ENCODE measurements at places on chromosomes 11 and 22. TPM values are rescaled to one million over a fixed set of nuclear protein-coding genes. Genes with fewer than 3 reads are reported as not detected.

DNA sequence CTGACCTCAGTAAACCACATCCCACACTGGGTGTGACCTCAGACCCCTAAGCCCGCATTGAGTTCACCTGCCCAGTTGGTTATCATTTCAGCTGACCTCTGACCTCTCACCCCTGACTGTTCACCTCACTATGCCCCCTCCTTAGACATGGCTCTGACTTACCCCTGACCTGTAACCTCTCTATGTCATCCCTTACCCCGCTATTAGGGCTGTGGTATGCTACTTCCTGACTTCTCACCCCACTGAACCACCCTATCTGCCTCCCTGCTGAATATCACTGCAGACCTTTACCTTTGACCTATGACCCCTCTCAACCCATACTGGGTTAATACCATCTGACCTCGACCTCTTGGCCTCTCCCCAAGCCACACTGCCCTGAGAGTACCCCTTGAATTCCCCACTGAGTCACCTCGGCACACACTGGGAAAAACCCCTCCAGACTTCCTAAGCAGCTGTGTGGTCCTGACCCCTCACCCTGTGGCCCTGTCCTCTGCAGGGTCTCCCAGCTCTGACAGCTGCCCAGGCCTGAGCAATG is 8.3 kb downstream of the PLCB3 start:
- peaks cover 8% of the 10 kb centered on the region for H3K4me1 ChIP-seq
- peaks cover 4% of the 10 kb centered on the region for H3K27me3 ChIP-seq
- peak overlapping the region; percentile 42 for H3K27ac ChIP-seq
- H3K4me3 ChIP-seq = no peak overlapping the region
- no peak for DNase-seq
- peaks cover 33% of the 10 kb centered on the region for H3K36me3 ChIP-seq

DNA sequence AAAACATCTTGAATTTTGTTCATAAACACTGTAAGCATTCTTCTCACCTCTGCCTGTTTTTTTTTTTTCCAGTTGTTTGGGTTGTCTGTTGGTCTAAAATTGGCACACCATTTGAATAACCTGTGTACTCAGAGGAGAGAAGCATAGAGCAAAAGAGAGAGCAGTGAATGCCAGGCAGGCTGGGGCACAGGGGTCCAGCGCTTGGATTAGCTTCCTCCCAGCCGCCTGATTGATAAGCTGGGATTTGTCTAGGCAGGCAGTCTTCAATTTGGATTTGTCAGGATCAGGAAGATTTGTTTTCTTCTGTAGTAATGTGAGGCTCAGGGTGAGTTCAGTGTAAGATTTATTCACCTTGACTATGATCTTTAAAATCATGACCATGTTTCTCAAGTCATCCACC is 59.0 kb downstream of the ARL14EP start:
- H3K4me1 ChIP-seq = no peaks in the 10 kb centered on the region
- peaks cover 1% of the 10 kb centered on the region for H3K27me3 ChIP-seq
- H3K4me3 ChIP-seq = no peak overlapping the region
- no peaks in the 10 kb centered on the region for H3K36me3 ChIP-seq

DNA sequence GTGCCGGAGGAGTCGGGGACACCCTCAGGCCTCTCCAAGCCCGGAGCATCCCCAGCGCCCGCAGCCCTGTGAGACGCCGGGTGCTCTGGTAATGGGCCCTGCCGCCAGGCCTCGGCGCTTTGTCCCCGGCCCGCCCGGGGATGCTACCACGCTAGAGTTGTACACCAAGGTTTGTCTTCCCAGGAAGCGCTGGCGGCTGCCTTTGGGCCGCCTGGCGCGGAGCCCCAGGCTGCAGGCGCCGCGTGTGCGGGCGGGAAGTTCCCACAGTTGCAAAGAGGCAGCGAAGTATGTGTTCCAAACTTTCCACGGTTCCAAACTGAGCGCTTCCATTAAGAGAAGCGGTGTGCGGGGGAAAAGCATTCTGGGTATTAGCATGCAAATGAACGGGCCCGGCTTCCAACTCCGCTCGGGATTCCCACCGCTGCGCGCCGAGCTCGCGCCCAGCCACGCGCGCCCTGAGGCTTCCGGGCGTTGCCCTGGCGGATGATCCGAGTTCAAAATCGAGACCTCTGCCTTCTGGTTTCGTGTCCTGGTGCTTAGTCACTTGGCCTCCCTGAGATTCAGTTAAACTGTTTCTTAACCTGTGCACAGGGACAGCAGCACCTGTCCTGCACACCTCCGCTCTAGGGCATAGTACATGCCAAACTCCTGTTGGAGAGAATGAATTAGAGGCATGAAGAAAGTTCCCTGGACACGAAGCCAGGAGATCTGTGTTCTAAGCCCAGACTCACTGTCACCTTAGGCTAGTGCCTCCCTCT is 1.3 kb upstream of the PATZ1 start:
- DNase-seq = peak; percentile 44
- peaks cover 26% of the 10 kb centered on the region for H3K4me1 ChIP-seq
- H3K27ac ChIP-seq = peak overlapping the region; percentile 82
- no peaks in the 10 kb centered on the region for H3K27me3 ChIP-seq
- peak overlapping the region; percentile 80 for H3K4me3 ChIP-seq

- peaks cover 3% of the 10 kb centered on the region for H3K27me3 ChIP-seq
- no peak overlapping the region for H3K27ac ChIP-seq
- no peak for DNase-seq
Measured at GRCh38 chr11:31366795-31367194, 2.7 kb downstream of the DCDC1 start.

GRCh38 chr11:89416961-89417360 is 74.2 kb downstream of the NOX4 start:
- H3K4me3 ChIP-seq = no peak overlapping the region
- peaks cover under 1% of the 10 kb centered on the region for H3K36me3 ChIP-seq
- no peaks in the 10 kb centered on the region for H3K4me1 ChIP-seq
- DNase-seq = no peak
- H3K27ac ChIP-seq = no peak overlapping the region

DNA sequence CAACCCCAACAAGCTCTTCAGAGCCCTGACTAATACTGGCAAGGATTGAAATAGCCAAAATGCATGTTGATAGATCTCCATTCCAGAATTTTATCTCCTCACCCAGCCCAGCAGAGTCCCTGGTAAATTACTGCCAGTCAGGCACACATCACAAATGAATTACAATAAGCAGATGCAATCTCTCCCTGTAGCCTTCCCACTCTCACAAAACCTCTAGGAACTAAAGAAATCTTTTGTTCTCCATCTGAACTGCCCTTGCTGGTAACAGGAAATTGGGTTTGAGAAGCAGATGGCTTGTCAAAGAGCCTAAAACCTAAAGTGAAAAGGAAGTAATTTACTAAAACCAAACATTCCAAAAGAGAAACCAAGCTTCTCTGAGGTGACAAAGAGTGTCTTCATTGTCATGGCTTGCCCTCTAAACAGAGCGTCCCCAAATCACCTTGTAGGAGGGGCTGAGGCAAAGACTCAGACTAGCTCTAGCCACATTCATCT is 59.5 kb downstream of the FAM168A start:
- no peak for DNase-seq
- H3K27ac ChIP-seq = 0 out of 2 replicates have a peak overlapping the region, but pooled peaks have one; percentile 9
- no peak overlapping the region for H3K4me3 ChIP-seq
- no peaks in the 10 kb centered on the region for H3K27me3 ChIP-seq

GRCh38 chr11:27171376-27171958 is 130.9 kb downstream of the BBOX1 start:
- peak; percentile 17 for DNase-seq

GRCh38 chr11:75768909-75769771 is 562 bp downstream of the DGAT2 start:
- H3K27me3 ChIP-seq = peaks cover 48% of the 10 kb centered on the region
- H3K36me3 ChIP-seq = no peaks in the 10 kb centered on the region
- no peak overlapping the region for H3K4me3 ChIP-seq
- H3K27ac ChIP-seq = no peak overlapping the region
- peaks cover 20% of the 10 kb centered on the region for H3K4me1 ChIP-seq

GRCh38 chr11:76248210-76248609 is 41.9 kb upstream of the WNT11 start:
- DNase-seq = no peak
- no peak overlapping the region for H3K27ac ChIP-seq
- no peaks in the 10 kb centered on the region for H3K36me3 ChIP-seq
- no peaks in the 10 kb centered on the region for H3K4me1 ChIP-seq
- H3K4me3 ChIP-seq = no peak overlapping the region

GRCh38 chr11:1732418-1733008 is 17.9 kb downstream of the IFITM10 start:
- H3K36me3 ChIP-seq = peaks cover 23% of the 10 kb centered on the region
- no peak for DNase-seq
- no peak overlapping the region for H3K27ac ChIP-seq
- H3K4me1 ChIP-seq = no peaks in the 10 kb centered on the region
- H3K27me3 ChIP-seq = peaks cover 34% of the 10 kb centered on the region

DNA sequence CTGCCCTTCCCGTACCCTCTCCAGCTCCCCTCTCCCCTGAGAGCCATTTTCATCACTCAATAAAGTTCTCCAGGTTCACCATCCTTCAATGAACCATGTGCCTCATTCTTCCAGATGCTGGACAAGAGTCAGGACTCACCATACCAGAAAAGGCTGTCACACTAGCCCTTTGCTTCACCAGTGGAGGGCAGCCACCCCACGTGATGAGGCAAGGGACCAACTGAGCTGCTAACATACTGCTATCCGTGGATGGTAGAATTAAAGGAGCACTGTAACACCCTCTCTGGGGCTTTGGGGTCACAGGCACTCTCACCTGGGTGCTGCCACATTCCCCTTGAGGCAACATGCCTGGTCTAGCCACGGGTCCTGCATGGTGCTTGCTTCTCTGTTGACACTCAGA is 13.1 kb upstream of the OR5I1 start:
- H3K4me1 ChIP-seq = no peaks in the 10 kb centered on the region
- H3K27me3 ChIP-seq = no peaks in the 10 kb centered on the region
- H3K36me3 ChIP-seq = no peaks in the 10 kb centered on the region
- H3K27ac ChIP-seq = no peak overlapping the region
- no peak overlapping the region for H3K4me3 ChIP-seq
- DNase-seq = no peak

- no peak overlapping the region for H3K27ac ChIP-seq
- H3K27me3 ChIP-seq = peaks cover 12% of the 10 kb centered on the region
- H3K4me1 ChIP-seq = no peaks in the 10 kb centered on the region
- no peak for DNase-seq
- no peaks in the 10 kb centered on the region for H3K36me3 ChIP-seq
Measured at GRCh38 chr22:23023294-23023693, 47.0 kb upstream of the GNAZ start.

DNA sequence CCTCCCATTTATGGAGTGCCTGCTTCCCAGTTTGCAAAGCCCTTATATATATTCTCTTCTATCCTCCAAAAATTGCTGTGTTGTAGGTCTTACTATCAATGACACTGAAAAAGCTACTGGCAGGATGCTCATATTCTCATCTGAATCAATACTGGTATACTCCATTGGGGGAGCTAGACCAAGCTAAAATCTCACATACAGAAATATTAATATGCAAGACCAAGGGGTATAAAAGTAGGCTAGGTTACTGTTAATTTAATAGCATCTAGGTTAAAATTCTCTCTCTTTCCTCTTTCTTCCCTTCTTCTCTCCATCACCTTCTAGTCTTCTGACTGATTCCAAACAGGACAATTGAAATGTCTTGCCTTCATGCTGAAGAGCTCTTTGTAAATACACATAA is 17.1 kb upstream of the BDNF start:
- H3K27ac ChIP-seq = peak overlapping the region; percentile 97
- H3K36me3 ChIP-seq = no peaks in the 10 kb centered on the region
- H3K4me1 ChIP-seq = peaks cover 66% of the 10 kb centered on the region
- no peaks in the 10 kb centered on the region for H3K27me3 ChIP-seq

DNA sequence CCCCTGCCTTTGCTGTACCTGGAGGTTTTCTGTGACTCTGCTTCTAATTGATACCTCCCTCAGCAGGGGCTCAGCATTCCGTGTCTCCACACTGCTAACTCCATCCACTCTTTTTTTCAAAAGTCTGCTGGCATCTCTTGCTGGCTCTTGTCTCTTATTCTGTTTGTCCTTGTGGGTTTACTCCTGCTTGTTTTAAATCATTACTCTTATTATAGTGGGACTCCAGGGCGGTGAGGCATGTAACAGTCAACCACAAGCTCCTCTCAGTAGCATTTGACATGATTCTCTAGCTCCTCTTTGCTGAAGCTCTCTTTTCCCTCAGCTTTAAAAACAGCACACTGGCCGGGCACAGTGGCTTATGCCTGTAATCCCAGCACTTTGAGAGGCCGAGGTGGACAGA is 260.2 kb upstream of the NARS2 start:
- H3K4me3 ChIP-seq = no peak overlapping the region
- H3K27me3 ChIP-seq = no peaks in the 10 kb centered on the region
- no peak overlapping the region for H3K27ac ChIP-seq
- DNase-seq = no peak
- H3K4me1 ChIP-seq = peaks cover 10% of the 10 kb centered on the region

Gene SMIM35
- not detected for total RNA-seq

Gene TRIM51
- not detected for total RNA-seq

Gene UPK3A
- total RNA-seq = not detected
